ENCODE measurements at places on chromosomes 1 and 21.

GRCh38 chr21:29953690-29954089 is 13.9 kb upstream of the GRIK1 start:
- DNase-seq, result no peak

- no peak for DNase-seq
Measured at GRCh38 chr1:94912263-94913184, 14.4 kb downstream of the CNN3 start.

GRCh38 chr21:14591377-14591776 is 45.3 kb upstream of the SAMSN1 start:
- no peak for DNase-seq

- DNase-seq, result no peak
Measured at GRCh38 chr1:62271134-62271533, 48.1 kb downstream of the KANK4 start.

DNA sequence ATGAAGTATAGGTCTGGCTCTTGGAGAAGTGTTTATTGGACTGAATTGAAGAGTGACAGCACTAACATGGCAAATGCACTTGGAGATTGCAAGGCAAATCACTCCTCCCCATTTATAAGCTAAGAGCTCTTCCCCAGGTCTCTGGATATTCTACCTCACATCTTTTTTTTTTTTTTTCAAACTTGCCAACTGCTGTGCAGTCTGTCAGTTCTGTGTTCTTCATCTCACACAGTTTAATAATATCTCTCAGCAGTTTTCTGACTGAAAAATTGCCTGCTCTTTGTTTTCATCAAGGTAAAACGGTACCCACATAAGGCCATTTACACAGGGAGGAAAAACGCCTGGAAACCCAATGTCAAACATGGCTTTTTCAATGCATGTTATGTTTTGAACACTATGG is 186.1 kb upstream of the B3GALT2 start:
- no peak for DNase-seq

- DNase-seq, result no peak
Measured at GRCh38 chr1:14794906-14795305, 196.4 kb downstream of the KAZN start.

DNA sequence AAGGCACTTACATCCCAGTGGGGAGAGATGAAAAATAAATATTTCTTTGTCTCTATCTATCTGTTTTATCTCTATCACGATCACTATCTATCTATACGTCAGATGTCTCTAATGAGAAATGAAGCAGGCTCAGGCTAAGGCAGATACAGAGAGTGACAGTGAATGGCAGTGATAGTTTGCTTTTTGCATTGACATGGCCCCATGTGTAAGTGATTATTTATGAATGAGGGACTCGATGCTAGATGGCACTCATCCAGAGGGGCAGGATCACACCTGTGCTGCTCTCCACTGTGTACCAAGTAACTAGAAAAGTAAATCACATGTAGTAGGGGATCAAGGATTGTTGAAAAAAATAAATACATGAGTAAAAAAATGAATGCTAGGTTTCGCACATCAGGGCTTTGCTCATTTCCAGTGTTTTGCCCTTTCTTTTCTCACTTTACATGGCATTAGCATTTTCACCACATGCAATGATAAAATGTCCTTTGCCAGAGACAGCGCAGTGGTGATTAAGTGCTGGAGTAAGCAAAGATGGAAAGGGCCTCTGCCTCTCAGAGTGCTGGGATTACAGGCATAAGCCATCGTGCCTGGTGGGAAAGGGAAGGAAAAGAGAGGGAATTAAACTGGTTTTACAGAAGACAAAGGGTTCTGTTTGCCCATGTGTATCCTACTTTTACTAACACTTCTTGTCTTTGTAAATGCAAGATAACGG is 16.5 kb downstream of the TBX19 start:
- DNase-seq, result no peak

DNA sequence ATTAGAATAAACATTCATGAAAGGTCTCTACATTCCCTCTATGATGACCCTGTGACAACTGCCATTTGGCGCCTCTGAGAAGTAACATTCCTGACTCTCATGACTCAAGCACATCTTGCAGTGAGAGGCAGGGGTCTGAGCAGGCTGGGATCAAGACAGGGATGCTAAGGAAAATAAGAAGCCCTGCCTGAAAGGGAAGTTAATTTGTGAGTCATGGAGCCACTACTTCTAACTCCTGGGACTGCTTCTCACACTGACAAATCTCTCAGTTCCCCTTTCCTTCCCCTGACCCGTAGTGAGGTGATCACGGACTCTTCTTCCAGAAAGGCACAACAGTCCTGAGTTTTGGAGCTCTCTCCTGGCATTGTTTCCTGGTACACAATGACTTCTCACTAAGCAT is 231.9 kb downstream of the TNR start:
- no peak for DNase-seq

- no peak for DNase-seq
Measured at GRCh38 chr21:45320261-45321025, 32.7 kb upstream of the POFUT2 start.

DNA sequence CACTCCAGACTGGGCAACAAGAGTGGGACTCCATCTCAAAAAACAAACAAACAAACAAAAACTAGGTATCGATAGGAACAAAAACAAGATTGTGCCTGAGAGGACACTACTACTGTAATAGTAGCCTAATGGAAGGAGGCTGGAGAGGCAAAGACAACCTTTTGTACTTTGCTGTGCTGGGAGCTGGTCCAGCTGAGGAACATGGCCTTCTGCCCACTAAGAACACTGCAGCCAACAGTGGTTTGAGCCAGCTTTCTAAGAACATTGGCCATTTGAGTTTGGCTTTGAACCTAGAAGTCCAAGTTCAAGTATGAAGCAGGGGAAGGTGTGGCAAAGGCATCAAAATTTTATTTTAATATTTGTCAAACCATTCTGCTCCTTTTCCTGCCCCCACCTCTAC is 22.7 kb upstream of the RGS8 start:
- no peak for DNase-seq

DNA sequence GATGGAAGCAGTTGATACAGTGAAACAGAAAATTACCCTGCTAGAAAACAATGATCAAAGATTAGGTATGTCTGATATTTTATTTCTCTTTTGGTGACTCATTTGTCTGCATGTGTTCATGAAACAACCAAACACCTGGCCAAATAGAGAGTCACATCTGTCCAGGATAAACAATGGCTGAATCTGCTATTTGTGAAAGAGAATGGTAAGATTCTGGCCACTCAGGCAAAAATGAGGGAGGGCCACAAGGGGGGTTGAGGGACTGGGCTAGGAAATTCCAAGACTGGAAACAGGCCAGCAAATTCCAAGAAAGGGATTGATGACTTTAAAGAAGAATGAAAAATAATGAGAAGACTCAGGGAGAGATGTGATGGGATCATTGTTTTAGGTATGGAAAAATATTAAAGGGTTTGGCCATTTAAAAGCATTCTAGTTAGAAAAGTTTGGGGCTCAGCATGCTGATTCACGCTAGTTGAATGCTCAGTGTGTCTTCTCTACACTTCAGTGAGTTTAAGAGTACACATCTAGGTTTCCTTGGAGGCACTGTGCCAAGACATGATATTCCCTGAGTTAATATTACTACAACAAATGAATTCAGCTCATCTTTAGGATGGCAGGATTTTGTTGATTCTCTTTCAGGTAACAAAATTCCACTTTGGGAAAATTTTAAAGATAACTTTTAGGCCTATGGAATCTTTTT is 44.9 kb downstream of the TRAF5 start:
- DNase-seq, result no peak

DNA sequence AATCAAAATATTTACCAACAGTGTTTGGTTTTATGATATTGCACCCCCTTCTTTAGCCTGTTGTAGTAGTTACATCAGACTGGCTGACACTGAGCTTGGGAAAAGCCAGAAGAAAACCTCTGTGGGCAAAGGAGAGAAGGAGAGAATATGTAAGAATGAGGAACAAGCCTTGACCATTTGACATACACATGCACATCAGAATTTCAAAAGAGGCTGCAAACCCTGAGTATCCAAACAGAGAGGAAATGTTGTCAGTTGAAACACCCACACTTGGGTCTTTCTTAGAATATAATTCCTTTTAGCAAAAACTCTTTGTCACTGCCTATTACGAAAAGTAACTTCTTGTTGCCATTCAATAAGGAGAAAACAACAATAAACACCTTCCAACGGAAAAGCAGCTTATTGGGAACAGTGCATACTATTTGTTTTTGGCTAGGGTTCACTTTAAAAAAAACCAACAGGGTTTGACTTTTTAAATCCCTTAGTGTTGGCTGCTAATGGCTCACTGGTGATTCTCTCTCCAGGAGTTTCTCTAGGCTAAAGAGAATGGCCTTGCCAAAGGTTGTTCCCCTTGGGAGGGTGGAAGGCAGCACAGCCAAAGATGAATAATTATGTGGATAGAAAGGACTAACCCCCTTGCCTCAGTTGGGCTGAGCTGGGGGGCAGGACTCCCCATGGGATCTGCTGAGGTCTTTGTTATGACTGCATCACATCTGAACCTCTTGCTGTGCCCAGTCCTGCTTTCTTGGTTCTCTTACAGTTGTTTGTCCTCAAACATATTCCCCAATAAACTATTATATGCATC is 48.9 kb downstream of the GORAB start:
- no peak for DNase-seq

GRCh38 chr1:4693331-4693730 is 38.9 kb downstream of the AJAP1 start:
- DNase-seq, result no peak

DNA sequence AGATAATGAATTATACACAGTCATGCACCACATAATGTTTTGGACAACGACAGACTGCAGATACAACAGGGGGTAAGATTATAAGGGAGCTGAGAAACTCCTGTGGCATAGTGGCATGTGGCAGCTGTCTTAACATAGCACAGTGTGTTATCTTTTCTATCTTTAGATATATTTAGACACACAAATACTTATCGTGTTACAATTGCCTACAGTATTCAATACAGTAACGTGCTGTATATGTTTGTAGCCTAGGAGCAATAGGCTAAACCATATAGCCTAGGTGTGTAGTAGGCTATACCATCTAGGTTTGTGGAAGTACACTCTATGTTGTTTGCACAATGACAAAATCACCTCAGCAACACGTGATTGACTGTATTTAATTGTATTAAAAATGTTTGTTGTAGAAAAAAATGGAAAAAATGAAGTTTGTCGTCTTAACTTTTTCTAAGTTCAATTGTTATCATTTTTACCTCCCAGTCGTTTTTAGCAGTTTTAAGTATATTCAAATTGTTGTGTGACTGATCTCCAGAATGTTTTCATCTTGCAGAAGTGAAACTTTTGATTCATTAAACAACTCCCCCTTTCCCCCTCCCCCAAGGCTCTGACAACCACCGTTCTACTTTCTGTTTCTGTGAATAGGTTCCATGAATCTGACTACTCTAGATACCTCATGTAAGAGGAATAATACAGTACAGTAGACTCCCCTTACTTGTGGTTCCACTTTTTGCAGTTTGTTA is 351.0 kb upstream of the B3GALT2 start:
- peak; percentile 85 for DNase-seq

GRCh38 chr1:10737651-10738050 is 58.8 kb downstream of the CASZ1 start:
- no peak for DNase-seq

- DNase-seq, result no peak
Measured at GRCh38 chr1:71464016-71464415, 383.2 kb upstream of the ZRANB2 start.

GRCh38 chr21:45642122-45642813 is 1.3 kb upstream of the PCBP3 start:
- DNase-seq, result no peak

- DNase-seq, result no peak
Measured at GRCh38 chr1:175892686-175893085, 149.3 kb upstream of the TNR start.

Data from stimulated activated CD4-positive, alpha-beta T cell treated with anti-CD3 and anti-CD28 coated beads, Interleukin-4, amount 100 ng/mL, for 24 hours (primary cell).